ENCODE measurements at places on chromosomes 1 and 21.

GRCh38 chr1:205229399-205229871 is 1.7 kb downstream of the TMCC2 start:
- peak; percentile 89 for DNase-seq

GRCh38 chr1:22537441-22538139 is 25.7 kb upstream of the EPHA8 start:
- peak; percentile 32 for DNase-seq

DNA sequence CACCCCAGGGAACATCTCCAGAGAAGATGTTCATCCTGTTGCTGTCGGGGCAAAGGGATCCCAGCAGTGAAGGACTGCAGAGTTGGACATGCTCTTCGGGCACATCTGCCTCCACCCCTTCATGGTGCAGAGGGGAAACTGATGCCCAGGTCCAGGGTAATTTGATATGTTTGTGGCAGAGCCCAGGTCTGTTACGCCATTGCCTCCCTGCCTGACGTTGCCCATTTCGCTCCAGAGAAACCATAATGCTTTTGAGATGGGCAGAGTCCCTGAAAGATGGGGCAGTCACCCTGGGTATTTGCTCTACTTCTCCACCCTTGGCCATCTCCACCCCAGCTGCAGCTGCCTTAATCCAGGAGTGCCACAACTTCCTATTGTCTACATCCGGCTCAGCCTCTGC is 290.4 kb upstream of the POU3F1 start:
- DNase-seq = no peak

DNA sequence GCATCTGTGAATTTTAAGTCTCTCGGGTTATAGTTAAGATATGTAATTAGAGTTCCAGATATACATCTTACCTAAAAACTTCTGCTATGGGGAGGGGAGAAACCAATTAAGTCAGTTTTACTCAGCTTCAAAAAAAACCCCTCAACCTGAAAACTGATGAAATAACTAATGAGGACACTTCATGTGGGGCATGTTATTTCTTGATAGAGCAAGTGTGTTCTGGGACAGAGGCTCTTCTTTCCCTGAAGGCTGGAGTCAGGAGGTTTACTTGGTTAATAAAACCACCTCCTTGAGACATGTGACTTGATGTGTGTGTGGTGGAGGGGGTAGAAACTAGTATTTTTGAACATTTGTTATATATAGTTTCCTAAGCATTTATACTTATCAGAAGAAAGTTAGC is 313.0 kb upstream of the ST6GALNAC5 start:
- no peak for DNase-seq

DNA sequence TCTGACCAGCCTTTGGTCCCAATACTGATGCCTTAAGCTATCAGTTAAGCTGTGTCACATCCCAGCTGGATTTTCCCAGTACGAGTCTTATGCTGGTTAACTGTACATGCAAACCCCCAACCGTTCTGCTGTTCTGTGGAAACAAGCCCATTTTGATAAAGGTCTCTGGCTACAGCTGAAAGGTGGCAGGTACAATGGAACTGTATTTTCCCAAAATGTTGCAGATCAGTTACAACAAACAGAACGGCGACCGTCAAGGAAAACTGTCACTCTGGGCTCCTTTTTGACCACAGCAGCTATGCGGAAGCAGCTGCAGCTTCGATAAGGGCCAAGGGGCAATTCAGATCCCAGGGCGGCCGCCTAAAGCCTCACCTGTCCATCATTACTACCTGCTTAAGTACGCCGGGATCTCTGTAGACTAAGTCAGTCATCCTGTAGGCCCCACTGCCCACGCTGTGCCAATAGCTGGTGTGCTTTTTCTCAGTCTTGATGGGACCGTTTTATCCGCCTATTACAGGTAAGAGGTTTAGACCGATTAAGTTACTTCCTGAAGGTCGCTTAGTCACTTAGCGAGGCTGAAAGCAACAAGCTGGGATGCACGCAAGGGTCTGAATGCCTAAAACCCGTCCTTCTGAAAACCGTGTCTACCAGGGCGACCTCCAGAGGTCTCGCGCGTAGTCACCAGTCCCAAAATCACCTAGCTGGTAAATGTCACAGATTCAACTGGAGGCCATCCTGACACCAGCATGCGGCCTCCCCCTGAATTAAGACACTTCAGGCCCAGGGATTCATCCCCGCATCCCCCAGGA is 11.1 kb upstream of the RAB42 start:
- DNase-seq = peak; percentile 68

DNA sequence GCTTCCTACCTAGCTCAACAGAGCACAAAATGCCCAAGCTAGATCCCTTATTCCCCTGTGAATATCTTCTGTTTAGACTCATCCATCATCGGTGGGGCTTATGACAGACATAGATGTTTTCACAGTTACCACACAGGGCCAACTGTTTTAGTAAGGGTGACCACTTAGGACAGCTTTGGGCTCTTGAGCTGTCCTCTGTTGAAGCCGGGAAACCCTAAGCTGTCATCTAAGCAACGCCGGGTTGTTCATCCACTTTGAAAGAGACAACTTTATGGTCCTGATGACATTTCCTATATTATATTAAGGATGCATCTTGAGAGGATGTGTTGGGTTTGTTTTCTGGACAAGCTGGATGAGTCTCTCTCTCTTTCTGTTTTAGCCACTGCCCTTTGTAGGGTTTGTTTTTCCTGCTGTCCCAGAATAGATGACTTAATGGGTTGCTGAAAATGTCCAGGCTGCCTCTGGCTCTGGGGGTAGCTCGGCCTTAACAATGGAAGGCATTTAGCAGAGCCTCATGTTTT is 110.5 kb upstream of the UBE2U start:
- DNase-seq = no peak

DNA sequence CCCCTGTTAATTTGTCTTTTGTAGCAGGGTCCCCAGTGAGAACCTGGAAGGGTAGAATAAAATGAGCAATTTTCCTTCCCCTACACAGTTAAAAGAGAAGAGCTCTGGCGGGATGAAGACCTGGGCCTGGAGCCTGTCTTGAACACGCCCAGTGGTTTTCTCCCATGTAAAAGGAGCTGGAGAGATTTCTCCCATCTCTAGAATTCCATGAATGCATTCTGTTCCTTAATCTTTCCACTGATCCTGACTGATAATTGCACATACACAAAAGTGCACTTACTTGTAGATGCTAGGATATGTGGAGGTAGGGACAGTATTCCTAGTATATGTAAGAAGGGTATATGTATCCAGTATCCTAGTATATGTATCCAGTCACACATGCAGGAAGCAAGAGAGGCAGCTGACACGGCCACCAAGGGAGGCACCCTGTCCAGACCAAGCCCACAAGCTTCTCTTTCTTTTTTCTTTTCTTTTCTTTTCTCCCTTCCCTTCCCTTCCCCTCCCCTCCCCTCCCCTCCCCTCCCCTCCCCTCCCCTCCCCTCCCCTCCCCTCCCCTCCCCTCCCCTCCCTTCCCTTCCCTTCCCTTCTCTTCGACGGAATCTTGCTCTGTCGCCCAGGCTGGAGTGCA is 11.9 kb upstream of the PKNOX1 start:
- no peak for DNase-seq

GRCh38 chr1:228337711-228338520 is 68.7 kb downstream of the TRIM11 start:
- DNase-seq = no peak

- peak; percentile 70 for DNase-seq
These were observed 14.7 kb downstream of the JUN start for GRCh38 chr1:58768971-58769808.

DNA sequence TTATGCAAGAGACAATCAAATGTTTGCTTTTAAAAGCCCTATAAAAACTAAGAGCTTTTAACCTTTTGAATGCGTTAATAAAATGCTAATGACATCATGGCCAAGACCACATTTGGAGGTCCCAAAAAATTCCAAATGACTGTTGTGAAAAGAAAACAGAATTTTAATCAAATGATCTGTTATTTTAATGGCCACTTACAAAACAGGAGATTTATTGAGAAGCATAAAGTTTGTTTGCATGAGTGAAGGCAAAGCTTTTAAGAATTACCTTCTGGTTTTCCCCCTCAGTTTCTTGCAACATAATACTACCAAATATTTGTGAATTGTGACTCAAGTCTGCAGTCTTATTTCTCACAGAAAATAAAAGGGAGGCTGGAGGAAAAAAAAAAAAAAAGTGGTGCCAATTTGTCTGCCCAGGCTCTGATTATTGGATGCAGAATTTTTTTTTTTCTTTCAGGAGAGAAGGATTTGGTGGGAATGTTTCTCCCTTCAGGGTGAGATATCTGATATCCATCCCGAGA is 60.7 kb downstream of the GORAB start:
- no peak for DNase-seq

DNA sequence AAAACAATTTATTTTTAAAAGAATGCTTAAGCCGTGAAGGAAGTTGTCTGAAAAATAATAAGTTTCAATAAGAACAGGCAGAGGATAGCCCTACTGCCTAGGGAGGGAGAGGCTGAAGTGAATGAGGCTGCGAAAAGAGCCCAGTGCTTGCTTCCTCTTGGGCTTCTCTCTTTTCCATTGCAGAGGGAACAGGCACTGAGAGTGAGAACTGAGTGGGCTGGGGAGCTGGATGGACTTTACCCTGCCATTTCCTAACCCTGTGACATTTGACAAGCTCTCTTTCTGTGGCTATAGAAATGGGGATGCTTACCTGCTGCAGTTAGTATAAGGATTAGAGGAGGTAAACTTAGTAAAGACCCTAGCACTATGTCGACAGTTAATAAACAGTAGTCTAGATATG is 30.0 kb downstream of the TENT5C start:
- no peak for DNase-seq

DNA sequence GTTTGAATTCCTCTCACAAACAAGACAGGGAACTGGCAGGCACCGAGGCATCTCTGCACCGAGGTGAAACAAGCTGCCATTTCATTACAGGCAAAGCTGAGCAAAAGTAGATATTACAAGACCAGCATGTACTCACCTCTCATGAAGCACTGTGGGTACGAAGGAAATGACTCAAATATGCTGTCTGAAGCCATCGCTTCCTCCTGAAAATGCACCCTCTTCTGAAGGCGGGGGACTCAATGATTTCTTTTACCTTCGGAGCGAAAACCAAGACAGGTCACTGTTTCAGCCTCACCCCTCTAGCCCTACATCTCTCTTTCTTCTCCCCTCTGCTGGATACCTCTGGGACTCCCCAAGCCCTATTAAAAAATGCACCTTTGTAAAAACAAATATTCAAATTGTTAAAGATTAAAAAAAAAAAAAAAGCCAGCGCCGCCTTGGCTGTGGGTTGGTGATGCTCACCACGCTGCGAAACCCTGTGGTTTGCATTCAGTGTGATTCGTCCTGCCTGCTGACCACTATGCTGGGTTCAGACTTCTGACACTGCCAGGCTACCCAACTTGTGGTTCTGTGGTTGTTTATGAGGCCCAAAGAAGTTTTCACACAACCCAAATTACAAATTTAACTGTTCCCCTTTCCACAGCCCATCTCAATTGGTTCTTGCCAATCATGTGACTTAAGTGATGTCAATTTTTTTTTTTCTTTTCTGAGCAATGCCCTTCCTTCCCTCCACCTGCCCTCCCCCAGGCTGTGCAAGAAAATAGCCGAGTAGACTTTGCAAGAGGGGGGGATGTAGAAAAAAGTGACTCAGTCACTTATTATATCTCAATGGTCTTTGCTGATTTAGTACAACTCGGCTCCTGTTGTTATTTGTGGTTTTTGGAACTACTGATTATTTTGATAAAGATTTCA is at the start of gene RUNX1:
RUNX1 (minus strand) TSS at position 597 of the 912 bp plus-strand sequence.
- DNase-seq = peak; percentile 94

DNA sequence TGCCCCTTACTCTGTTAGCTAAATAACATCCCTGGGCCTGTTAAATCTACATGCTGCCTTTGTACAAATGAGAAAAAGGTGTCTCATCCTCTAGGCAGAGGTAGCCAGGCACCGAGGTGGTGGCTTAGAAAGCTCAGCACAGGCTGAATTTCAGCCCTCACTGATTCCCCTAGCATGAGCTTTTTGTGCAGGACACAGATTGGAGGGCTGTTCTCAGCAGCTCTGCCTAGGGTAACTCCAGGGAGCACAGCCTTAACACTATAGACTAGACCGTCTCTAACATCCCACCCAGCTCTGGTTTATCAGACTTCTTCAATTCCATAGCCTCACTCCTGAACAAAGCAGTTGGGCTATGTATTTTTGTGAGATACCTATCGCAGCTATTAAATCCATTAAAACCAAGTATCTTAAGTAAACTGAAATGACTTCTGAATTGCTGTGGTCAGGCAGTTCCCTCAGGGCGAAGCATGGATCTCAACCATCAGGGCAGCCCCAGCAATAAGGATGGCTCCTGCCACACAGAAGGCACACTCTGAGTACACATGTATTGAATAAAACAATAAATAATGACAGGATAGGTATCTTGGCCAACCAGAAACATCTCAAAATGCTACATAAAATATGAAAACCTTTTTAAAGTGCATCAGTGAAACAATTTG is 14.8 kb downstream of the S100A6 start:
- DNase-seq = no peak

DNA sequence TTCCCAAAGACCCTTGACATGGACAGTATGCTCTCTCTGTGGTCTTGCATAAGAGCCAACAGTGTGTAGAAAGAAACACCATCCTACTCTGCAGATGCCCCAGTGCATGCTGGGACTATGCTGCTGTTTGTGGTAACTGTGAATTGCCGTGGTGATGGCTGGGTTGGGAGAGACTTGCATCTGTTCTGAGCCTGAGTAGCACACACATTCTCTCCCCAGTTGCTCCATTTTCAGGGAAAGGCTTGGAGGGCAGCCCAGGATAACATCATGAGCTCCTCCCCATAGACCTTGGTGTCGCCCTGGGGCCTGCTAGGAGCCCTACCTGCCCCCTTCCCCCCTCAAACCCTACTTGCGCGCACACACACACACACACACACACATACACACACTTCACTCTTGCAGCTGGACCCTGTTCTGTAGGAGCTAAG is 120.9 kb upstream of the IPO9 start:
- DNase-seq = peak; percentile 44

GRCh38 chr1:223776075-223776814 is 63.9 kb downstream of the CAPN2 start:
- DNase-seq = peak; percentile 74
